Activated CD8-positive, alpha-beta memory T cell treated with anti-CD3 and anti-CD28 coated beads, Interleukin-2, amount 50 U/mL, for 48 hours (primary cell): ENCODE measurements at places on chromosomes 1 and 21.

- no peak for DNase-seq
Measured at GRCh38 chr1:235919127-235919832, 52.6 kb upstream of the LYST start.

DNA sequence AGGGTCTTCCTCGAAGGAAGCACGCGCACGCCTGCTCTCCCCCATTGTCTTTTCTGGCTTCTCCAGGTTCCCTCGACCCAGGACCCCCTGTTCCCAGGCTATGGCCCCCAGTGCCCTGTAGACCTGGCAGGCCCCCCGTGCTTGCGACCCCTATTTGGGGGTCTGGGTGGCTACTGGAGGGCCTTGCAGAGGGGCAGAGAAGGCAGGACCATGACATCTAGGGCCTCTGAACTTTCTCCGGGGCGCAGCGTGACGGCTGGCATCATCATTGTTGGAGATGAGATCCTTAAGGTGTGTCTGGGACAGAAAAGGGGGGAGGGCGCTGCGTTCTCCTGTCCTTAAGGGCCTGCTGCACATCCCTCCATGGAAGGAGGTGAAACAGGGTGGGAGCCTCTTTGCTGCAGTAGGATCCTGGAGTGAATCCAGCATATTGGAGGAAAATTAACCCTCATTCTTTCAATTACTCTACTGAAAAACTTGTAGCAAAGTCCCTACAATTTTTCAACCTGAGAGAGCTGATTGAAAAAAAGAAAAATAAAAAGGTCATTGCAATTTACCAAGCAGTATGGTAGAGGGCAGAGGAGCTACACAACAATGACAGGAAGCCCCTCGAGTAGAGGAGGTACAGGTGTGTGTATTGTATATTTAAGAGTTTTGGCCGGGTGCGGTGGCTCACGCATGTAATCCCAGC lies 777 bp downstream of the FLAD1 start:
- no peak for DNase-seq

DNA sequence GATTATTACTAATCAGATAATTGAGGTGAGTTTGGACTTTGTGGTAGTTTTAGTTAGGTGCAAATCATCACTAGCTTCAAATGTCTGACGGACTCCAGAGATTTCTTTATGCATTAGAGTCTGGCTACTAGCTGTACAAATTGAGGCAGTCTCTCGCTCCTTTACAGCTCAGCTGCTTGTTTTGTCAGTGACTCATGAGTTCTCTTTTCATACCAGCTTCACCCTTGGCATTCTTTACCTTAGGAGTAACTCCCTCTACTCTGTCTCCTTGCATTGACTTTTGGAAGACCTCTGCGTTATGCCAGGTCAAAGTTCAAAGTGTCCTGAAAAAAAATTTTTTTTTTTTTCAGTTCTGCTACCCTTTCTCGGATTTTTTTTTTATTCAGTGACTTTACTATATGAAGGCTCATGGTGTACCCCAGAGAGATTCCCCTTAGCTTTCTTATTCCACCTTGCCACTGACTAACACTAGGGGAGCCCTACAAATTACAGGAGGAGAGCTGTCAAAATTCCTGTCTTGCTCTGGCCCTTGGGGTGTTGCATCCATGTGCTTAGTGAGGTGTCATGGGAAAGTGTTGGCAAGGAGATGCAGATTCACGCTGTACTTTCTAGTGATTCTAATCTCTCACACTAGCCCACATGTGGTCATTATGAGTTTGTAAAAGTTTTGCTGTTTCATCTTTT lies 576.6 kb downstream of the ADGRL2 start:
- DNase-seq = no peak

DNA sequence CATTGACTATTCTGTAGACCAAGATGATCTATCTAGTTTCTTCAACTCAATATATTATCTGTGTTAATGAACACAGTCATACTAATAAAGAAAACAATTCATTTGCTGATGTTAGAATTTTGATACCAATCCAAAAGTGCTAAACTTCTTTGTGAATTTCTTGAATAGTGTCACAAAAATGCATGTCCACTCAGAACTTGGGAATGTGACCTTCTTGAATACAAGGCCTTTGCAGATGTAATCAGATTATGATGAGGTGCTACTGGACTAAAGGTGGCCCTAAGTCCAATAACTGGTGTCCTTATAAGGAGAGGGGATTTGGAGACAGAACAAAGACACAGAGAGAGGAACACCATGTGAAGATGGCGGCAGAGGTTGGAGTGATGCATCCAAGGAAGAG lies 305.8 kb upstream of the ZP4 start:
- no peak for DNase-seq

DNA sequence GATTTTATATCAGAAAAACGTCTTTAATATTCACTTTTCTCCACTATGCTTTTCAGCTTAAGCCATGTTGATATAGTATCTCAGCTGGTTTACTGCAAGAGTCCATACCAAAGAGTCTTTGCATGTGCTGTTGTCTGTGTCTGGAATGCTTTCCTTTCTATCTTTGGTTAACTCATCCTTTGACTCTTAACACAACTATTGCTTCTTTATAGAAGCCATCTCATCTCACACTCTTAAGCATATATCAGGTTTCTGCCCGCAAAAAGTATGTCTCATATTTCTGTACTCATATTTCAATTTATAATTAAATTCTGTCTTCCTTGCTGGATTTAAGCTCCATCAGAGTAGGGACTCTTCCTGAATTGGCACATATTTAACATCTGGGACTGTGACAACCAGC lies 220.9 kb upstream of the KCNK2 start:
- no peak for DNase-seq

GRCh38 chr1:19310720-19311502 lies 1.0 kb downstream of the AKR7A2 start:
- DNase-seq = no peak

DNA sequence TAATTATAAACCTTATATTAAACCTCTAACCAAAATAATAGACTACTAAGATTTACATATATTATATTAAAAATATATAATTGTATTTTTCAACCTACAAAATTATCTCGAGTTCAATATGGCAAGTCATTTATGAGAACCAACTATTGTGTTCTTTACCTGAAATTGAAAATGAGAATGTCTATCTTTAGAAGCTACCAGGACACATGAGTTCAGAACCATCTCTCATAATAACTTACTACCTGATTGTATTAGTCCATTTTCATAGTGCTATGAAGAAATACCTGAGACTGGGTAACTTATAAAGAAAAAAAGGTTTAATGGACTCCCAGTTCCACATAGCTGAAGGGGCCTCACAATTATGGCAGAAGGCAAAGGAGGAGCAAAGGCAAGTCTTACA lies 6.8 kb downstream of the HAO2 start:
- DNase-seq = no peak

- no peak for DNase-seq
Measured at GRCh38 chr1:119617751-119618691, 30.0 kb downstream of the ZNF697 start.

GRCh38 chr1:61604684-61605083 lies 120.3 kb downstream of the TM2D1 start:
- DNase-seq = no peak

DNA sequence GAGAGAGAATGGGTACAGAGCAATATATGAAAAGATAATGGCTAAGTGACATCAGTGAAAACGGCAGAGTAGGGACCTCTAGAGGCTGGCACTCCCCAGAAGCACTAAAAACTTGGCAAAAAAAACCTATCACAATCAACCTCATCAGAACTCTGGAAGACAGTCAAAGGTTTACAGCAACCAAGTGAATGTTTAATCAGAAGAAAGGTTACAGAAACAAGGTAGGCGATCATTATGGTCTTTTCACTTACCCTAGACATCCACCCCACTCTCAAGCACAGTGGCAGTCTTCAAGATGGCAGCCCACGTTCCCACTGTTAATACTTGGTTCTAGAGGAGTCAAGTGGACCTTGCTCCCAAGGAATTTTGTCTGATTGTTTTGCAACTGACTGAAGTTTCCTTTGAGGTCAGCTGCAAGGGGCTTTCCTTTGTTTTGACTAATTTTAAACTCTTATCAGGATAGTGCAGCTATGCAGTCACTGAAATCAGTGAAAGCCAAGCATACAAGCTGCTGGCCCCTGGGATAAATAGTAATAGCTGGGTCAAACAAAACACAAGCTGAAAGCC lies 7.2 kb downstream of the KIFAP3 start:
- no peak for DNase-seq

DNA sequence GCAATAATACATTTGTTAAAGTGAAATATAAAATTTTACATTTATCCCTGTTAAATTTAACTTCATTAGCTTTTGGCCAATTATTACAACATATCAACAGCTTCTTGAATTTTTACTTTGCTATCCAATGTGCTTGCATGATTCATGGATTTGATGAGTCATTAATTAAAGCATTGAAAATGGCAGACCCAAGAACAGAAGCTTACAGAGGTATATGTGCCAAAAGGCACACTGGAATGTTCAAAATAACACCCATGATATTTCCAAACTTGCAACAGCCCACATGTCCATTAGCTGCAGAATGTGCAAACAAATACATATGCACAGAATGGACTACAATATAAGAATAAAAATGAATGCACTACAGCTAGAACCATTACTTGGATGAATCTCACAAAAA lies 76.4 kb upstream of the MAN1A2 start:
- DNase-seq = no peak

GRCh38 chr1:19864570-19865160 lies 17.5 kb upstream of the OTUD3 start:
- DNase-seq = no peak

- no peak for DNase-seq
Measured at GRCh38 chr1:88768816-88769215, 84.7 kb downstream of the PKN2 start.

- DNase-seq = no peak
Measured at GRCh38 chr1:158147869-158148268, 32.8 kb upstream of the CD1D start.

GRCh38 chr1:209368864-209369598 lies 214.5 kb upstream of the CAMK1G start:
- no peak for DNase-seq

DNA sequence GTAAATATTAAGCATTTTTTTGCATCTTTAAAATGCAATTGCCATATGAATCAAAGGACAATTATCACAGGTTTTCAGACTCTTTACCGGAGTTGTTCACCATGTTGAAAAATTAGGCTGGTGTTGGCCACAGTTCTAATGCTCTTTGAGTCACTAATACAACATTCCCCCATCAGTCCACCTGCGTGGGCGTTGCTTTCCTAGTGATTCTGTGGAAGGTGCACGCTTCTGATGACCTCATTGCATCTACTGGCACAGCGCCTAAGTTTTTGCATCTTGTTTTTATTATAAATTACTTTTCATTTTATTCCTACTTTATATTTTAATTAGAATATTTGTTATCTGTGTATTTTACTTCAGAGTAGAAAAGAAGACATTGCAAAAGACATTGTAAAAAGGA lies 4.7 kb upstream of the F5 start:
- DNase-seq = no peak

- peak; percentile 32 for DNase-seq
Measured at GRCh38 chr21:33543505-33544129, 779 bp downstream of the SON start.

GRCh38 chr1:56566994-56567393 lies 12.4 kb downstream of the PLPP3 start:
- no peak for DNase-seq

DNA sequence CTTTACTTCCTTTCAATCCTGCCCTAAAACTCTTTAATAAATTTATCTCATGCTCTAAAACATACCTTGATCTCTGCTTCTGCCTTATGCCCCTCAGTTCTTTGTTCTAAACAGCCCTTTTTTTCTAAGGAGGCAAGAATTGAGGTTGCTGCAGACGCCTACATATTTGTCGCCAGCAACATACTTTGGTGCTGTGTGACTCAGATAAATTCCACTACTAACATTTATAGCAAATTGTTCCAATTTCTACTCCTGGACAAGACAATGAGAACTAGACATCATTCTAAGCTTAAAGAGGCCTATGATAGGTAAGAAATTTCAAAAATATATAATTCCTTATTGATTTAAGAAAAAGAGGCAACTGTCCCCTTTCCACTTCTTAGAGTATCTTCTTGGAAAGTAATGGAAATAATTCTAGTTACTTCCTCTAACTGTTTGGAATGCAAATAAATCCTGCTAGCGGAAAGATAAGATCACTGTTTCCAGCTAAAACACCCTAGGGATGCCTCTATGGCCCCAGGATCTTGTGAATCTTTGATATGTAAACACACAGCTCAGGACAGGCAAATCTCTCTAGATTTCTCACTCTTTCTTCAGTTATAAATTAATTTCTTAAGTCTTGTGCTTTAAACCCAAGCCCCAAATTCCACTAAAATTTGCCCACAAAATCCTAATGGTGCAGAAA lies 869.1 kb downstream of the KCNT2 start:
- no peak for DNase-seq

- DNase-seq = no peak
Measured at GRCh38 chr1:213982672-213983492, 4.9 kb upstream of the PROX1 start.

GRCh38 chr21:46122758-46123683 lies 25.1 kb downstream of the COL6A2 start:
- DNase-seq = no peak

- no peak for DNase-seq
Measured at GRCh38 chr1:225343618-225344017, 84.2 kb downstream of the LBR start.

DNA sequence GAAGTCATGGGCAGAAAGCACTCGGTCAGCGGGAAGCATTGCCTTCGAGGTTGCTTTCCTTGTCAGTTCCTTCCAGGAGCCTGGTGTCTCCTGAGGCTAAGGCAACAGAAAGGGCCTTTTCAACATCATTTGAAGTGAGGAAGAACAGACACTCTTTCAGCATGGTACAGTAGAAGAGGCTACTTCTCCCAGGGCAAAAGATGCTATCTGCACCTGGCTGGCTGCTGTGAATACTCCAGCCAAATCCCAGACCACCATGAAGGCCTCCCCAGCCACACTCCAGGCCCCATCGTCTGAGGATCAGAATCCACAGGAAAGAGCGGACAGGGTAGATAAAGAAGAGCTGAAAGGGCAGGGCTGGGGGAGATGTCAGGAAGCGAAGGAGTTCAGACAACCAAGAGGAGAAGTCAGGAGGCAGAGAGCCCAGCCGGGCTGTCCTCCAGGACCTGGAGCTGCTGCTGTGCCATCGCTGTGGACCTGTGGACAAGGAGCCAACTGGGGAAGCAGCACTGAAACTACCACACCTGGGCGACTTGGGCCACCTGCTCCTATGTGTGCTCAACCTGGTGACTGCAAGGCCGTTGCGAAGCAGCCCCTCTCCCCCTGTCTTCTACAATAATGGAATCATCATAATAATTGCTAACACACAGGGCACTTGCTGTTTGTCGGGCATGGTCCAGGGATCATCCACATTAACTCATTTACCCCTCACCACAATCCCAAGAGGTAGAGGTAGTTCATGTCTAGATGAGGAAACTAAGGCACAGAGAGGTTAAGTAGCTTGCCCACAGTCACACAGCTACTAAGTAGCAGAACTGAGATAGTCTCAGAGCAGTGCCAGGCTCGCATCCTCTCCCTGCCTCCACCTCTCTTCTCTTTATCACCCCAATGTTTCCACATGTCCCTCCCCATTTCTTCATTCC lies 88.0 kb upstream of the ZBTB40 start:
- DNase-seq = no peak

DNA sequence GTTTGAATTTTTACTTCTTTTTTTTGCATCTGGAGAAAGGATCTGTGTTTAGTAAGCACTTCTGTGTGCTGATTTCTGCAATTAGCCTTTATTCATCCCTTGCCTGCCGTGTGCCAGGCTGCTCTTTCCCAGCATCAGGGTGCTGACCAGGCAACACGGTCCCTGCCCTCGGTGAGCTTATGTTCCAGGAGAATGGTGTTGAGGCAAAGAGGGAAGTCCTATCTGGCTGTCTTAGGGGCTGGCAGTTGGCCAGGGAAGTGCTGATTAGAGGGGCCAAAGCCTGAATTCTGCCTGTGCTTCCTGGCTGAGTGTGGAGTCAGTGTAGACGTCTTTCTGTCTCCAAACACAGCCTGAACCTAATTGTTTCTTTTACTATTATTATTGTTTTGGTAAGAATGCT lies 187.1 kb downstream of the CAMTA1 start:
- no peak for DNase-seq
